NCI-H510A treated with DMSO at 0.1 percent for 48 hours (cell line): ENCODE measurements at places on chromosomes 7 and 10.

DNA sequence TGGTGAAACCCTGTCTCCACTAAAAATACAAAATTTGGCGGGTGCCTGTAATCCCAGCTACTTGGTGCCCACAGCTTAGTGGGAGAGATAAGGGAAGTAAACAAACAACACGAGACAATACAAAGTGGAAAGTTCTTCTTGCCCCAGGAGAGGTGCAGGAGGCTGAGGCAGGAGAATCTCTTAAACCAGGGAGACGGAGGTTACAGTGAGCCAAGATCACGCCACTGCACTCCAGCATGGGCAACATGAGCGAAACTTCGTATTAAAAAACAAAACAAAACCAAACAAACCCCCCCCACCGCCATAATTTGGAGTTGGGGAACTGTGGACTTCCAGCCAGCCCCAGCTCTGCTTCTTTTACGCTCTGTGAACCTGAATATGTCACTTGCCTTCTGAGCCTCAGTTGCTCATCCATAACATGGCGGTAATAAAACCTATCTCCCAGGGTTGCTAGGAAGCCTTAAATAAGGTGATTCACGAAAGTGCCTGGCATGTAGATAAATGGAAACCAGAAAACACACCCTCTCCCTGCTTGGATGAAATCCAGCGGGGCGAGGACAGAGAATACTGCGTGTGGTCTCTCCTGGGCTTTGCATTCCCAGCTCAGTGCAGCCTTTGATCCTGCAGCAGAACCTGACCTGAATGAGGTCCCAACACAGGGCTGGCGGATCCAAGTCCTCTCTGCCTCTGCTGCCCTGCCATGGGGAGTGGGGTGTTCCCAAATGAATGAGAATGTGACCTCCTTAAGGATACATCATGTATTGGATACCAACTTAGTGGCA, 10.2 kb downstream of the MLXIPL start:
- no peak for DNase-seq

GRCh38 chr10:3090914-3091787, 23.8 kb downstream of the PFKP start:
- no peak for DNase-seq

GRCh38 chr7:2038931-2039728, 193.6 kb downstream of the MAD1L1 start:
- no peak for DNase-seq

DNA sequence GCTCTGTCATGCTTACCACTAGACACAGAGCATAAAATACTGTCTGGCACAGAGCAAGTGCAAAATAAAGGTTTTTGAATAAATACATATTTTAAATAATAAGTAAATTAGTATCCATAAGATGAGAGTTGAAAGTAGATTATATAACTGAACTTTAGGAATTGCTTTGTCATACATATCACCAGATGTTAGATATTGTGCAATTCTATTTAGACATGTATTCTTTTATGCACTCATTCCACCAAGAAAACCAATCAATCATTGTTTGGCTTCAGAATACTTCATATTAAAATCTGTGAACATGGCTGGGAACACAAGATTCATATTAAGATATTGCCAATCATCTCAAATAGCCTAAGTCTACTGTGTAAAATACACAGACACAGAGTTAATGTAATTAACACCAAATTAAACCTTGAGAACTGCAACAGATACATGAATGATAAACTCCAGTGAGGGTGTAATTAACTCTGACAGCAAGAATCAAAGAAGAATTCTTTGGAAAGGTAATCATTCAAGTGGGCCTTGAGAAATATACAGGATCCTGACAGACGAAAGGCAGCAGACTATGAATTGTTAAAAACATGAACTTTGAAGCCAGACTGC, 201.0 kb upstream of the PTN start:
- DNase-seq = no peak

DNA sequence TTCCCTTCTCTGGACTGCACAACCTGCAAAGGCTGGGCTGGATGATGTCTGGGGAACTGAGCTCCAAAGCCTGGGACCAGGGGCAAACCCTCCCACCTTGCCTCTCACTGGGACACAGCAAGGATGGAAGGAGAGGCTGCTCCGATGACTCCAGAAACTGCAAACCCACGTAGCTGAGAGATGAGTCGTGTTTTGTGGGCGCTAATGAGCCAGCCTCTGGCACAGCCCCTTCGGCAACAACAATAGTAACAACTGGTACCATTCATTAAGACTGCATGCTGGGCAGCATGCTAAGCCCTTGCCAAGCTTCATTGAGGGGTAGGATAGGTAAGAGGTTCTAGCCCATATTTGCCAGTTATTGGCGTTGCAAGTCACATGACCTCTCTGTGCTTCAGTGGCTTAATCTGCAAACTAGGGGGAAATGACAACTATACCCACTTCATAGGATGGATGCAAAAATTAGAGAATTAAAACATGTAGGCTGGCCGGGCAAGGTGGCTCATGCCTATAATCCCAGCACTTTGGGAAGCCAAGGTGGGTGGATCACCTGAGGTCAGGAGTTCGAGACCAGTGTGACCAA, 145.9 kb downstream of the SH3PXD2A start:
- DNase-seq = no peak

DNA sequence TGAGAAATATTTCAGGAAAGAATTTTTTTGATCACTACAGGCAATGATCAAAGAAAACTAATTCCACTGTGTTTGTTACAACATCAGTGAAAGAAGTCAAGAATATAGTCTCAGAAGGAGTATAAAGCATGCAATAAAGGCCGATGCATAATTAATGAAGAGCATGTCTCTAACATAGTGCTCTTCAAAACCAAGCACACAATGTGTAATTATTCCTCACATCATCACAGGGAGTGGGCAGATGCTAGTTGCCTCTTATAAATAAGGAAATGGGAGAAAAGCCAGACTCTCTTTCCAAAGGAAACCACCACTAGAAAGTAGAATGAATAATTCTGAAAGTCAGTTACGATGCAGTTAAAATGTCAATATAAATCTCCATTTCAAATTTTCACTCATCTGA, 220.1 kb downstream of the TEX36 start:
- DNase-seq = no peak
